NCI-H524 (cell line): ENCODE measurements at places on chromosomes 1 and 21.
A peak's percentile ranks its signal among the peaks of the same experiment; 100 is the strongest.

DNA sequence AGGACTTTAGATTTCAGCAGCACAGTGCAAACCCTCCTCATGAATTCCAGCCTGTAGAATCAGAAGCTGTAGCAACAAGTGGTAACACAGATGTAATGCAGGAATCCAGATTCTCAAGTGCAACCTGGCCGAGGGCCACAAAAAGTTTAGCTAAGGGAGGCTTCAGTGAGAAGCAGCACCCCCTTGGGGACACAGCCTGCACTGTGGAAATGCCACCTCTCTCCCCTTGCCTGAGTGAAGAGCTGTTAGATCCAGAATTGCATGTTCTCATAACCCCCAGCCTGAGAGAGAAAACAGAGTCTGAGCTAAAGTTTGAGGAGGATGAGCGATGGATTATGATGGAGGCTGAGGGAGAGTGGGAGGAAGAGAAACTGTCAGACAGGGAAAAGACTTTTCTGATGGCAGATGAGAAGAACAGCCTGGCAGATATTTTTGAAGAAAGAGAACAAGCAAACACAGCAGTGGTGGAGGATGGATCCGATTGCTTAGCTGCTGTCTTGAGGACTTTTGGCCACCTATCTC is 80.5 kb upstream of the BMP8A start:
- peak; percentile 68 for DNase-seq

DNA sequence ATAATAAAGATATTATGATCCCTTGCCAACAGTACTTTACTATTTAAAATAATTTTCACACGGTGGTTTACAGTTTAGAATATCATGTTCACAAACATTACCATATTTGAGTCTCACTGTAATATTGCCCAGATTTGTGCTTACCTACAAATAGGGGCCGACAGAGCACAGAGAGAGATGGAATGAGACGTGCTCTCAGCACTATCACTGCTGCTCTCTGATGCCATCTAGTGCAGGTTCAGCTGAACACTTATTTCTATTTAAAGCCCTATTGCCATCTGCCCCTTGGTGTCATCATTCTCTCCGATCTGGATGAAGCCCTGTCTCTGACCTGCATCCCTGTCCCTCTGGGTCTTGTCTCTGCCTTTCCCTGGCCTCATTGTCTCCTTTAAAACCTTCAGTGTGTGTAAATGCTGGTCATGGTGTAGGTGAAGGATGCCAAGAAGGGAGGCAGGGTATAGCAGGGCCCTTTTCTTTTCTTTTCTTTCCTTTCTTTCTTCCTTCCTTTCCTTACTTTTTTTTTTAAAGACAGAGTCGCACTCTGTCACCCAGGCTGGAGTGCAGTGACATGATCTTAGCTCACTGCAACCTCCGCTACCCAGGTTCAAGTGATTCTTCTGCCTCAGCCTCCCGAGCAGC is 6.9 kb upstream of the GPATCH4 start:
- peak; percentile 39 for DNase-seq

GRCh38 chr1:186214791-186215190 is 160.3 kb downstream of the TPR start:
- DNase-seq, result no peak

DNA sequence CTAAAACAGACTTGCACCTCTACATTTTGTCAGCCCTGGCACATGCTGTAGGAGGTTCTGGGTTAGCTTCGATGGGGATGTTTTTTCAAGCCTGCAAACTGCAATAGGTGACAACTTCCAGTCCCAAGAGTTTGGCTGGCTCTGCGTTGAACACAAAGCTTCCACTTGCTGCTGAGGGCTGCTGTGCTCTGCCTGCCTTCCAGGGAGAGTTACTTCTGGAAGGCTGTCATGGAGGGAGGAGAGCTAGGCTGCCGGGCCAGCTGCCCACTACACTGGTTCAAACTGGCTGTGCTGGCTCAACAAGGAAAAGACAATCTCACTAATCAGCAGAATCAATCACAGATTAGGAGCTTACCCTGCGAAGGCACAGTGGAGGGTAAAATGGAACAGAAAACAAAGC is 46.7 kb upstream of the PPP2R5A start:
- DNase-seq, result no peak

GRCh38 chr1:40985161-40985560 is 5.7 kb downstream of the CTPS1 start:
- peak; percentile 94 for DNase-seq
